NCI-H1092 treated with DMSO at 0.1 percent for 48 hours (cell line): ENCODE measurements at places on chromosomes 2 and 18.

GRCh38 chr2:74953796-74954499, 4.5 kb upstream of the POLE4 start:
- DNase-seq, result no peak

DNA sequence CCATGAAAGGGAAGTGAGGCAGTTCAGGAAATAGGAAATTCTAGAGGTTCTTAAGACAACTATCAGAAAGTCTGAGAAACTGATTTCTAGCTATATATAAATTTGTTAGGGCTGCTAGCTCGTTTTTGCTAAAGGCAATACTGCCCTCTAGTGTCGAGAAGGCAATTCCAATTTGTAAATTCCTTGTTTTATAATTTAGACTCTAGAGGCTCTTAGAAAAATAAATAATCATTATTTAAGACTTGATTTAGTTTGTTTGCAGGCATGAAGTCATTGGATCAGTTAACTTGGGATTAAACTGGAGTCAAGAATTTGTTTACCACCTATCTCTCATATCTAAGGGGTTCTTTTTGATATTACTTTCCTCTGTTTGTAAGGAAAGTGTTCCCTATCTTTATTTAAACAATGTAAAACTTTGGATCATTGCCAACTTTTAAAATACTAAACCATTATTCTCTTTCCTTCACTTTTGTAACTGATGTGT, 66.2 kb downstream of the ACVR2A start:
- peak; percentile 57 for DNase-seq

- DNase-seq, result peak; percentile 34
These were observed 116.1 kb downstream of the SPTBN1 start for GRCh38 chr2:54572262-54572635.

DNA sequence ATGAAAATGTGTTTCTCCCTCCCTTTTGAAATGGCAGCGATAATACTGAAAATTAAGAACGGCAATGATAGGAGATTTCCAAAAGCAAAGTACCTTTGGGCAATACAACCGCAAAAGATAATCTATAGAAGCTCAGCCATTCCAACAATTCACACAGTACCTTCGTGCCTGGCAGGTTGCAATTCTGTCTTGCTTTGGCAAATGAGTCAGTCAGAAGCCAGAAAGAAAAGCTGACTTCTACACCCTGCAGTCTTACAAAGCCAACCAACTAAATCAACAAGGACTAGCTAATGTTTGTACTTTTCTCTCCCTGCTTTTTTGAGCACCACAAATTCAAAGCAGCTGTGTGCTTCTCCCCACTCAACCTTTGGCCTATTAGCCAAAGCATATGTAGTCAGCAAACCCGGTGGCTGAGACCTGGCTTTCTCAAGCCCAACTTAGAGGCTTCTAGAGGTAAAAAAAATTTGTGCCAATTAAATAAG, 25.7 kb upstream of the ID2 start:
- peak; percentile 27 for DNase-seq

- DNase-seq, result no peak
These were observed 32.1 kb upstream of the TTC39C start for GRCh38 chr18:23982155-23983079.

DNA sequence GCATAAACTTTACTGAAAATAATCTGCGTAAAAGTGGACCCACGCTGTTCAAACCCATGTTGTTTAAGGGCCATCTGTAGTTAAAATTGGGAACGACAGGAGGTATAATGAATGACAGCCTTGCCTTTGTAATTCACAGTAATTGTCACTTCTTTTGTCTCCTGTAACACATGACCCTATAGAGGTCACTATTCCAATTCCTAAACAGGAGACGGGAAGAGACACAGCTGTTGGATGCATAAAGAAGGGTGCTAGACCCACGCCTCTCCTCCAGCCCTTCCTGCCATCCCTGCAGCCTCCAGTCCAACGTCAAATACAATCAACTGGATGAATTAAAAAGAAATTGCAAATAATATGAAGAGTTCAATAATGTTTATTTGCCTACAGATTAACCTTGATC, 63.1 kb upstream of the NFATC1 start:
- no peak for DNase-seq

- DNase-seq, result no peak
These were observed 1.1 kb downstream of the MEMO1 start for GRCh38 chr2:32009516-32010256.

DNA sequence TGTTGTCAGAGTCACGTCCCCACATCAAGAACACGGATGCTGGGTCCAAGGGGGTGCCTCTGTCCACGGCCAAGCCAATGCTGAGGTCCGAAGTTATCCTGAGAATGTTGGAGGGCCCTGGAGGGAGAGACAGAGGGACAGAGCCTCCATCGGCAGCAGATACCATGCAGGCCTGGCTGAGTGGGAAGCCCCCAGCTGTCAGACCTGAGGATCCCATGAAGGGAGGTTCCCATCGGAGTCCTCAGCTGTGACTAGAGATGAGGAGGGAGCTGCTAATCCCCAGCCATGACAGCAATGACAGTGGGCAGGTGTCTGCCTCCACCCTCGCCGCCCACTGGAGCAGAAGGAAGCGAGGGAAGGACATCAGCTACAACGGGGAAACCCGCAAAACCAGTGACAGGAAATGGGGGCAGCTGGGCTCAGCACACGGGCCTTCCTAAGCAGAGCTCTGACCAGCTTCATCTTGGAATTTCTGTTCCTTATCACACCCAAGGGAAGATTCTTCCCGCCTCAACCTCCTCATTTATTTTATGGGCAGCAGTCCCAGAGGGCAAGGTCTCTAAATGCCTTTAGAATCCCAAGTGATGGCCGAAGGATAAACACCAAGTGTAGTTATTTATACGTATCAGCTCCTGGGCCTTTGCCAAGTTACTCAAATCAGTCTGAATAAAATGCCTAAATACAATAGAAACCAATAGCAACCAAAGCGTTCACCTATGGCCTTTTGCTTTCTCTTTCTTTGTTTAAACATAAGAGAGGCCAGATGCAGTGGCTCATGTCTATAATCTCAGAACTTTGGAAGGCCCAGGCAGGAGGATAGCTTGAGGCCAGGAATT, 32.2 kb downstream of the FAM178B start:
- no peak for DNase-seq

- no peak for DNase-seq
These were observed 7.7 kb upstream of the RHBDD1 start for GRCh38 chr2:226828191-226828590.

DNA sequence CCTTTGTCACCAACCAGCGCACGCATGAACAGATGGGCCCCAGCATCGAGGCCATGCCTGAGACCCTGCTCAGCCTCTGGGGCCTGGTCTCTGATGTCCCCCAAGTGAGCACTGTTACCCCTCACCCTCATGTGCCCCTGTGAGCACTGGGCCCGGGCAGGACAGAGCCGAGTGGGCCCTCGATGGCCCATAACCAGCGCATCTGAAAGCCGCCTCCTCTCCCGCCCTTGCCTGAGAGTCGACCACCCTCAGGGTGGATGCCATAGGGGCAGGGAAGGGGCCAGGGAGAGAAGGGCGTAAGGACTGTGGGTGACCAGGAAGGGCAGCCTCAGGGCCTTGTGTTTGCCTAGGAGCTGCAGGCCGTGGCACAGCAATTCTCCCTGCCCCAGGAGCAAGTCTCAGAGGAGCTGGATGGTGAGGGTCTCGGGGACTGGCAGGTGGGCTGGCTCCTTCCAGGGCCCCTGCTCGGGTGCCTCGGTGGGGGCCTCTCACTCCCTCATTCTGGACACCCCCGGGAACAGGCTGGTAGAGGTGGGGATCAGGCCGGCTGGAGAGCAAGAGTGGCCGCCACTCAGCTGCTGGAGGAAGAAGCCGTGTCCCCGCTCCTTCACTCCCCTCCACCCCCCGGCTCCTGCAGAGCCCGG, 2.1 kb downstream of the PROM2 start:
- no peak for DNase-seq

GRCh38 chr2:118842661-118843482, 4.6 kb downstream of the EN1 start:
- no peak for DNase-seq

DNA sequence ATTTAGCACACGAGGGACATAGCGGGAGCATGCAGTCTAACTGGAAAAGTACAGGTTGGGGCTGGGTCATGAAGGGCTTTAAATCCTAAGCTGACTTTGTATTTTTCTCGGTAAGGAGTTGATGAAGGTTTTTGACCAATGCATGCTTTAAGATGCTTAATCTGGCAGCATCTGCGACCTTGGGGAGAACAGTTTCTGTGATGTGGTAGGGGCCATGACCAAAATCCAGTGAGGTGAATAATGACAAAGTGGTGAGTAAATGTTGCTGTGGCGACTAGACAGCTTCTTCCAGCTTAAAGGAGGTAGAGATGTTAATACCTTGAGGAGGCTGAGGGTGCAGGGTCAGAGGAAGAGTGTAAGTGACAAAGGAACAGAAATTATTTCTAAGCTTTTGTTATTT, 174.6 kb upstream of the ALPP start:
- no peak for DNase-seq

- DNase-seq, result no peak
These were observed 863 bp downstream of the ECEL1 start for GRCh38 chr2:232486558-232487384.

DNA sequence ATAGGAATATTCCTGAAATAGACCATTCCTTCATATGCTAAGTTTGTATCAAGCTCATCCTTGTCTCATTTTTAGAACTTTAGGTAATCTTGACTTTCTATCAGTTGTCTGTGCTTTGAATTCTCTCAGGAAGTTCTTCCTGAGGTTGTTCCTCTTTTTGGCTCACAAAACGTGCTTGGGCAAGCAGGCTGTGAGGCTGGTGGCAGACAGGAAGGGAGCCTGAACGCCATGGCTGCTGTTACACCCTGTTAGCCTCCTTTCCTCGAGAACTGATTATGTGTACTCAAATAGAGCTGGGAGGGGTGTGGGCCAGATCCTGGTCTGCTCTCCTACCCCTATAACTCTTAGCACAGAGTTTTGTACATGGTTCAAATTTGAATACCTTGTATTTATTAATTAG, 136.4 kb upstream of the CELF4 start:
- no peak for DNase-seq

DNA sequence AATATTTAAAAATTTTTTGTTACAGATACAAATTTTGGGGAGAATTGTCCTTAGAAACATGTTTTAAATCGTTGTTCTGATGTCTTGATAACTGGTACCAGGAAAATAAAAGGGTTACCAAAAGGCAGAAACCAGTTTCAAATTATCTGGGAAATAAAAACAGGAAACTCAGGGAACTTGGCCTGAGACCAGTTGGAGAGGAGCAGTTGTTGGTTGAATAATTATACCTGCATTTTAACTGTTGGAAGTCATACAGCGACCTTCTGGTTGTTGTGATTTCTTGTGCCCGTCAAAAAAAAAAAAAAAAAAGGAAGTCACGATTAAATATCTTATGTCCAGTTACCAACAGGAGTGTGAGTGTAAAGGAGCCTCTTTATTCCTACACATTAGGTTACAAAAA, 51.8 kb downstream of the CRIM1 start:
- DNase-seq, result no peak

- DNase-seq, result peak; percentile 64
These were observed 108.7 kb upstream of the KCTD1 start for GRCh38 chr18:26656944-26657536.
